Right lung (tissue), 10 donors: ENCODE measurements at places on chromosomes 4 and X. TPM values are rescaled to one million over a fixed set of nuclear protein-coding genes. Genes with fewer than 3 reads are reported as not detected.

- no peak for DNase-seq
Measured at GRCh38 chrX:48890296-48890925, 7.2 kb downstream of the TIMM17B start.

GRCh38 chr4:76012388-76012801 is 5.1 kb upstream of the CXCL9 start:
- DNase-seq: no peak

The RAB40AL gene
- 0.41 TPM for polyA plus RNA-seq

The PPARGC1A gene
- 4.9 TPM for polyA plus RNA-seq

DNA sequence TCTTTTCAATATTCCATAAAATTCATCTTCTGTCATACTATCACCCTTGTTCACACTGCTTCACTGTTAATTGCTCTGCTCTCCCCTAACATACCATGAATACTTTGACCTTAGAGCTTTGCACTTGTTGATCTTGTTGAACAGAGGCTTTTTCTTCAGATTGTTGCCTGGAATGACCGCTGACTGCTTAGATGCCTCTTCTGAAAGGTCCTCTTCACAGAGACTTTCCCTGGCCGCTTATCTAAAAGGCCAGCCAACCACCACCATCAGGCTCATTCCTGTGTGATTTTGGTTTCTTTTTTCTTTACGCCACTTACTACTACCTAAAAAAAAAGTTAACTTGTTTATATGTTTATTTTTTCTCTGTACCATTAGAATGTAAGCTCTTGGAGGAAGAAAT is 667.7 kb downstream of the STPG2 start:
- no peak for DNase-seq

DNA sequence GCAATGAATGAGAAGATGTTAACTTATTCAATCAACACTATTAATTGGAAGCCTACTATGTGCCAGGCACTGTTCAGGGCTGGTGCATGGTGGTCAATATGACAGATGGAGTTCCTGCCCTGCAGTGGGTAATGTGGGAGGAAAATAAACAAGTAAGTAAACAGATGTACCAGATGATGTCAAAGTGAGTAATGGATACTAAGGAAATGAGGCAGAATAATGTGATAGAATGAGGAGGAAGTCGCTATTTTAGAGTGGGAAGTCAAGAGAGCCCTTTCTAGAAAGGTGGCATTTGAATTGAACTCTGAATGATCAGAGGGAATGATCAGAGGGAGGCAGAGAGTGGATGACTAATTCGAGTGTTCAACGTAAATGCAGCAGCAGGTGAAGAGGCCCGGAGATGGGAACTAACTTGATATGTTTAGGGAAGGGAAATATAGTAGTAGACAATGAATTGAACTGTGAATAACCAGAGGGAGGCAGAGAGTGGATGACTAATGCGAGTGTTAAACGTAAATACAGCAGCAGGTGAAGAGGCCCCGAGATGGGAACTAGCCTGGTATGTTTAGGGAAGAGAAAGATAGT is 48.3 kb downstream of the HMGB3 start:
- DNase-seq: no peak

The ARSH gene
- 0.13 TPM for polyA plus RNA-seq

GRCh38 chr4:43271946-43272345 is 379.4 kb downstream of the GRXCR1 start:
- no peak for DNase-seq

GRCh38 chr4:31007858-31008257 is 287.7 kb downstream of the PCDH7 start:
- no peak for DNase-seq

GRCh38 chr4:98203332-98204235 is 57.6 kb upstream of the RAP1GDS1 start:
- DNase-seq: no peak

- peak; percentile 70 for DNase-seq
Measured at GRCh38 chrX:48021026-48021900, 14.5 kb downstream of the SPACA5 start.

DNA sequence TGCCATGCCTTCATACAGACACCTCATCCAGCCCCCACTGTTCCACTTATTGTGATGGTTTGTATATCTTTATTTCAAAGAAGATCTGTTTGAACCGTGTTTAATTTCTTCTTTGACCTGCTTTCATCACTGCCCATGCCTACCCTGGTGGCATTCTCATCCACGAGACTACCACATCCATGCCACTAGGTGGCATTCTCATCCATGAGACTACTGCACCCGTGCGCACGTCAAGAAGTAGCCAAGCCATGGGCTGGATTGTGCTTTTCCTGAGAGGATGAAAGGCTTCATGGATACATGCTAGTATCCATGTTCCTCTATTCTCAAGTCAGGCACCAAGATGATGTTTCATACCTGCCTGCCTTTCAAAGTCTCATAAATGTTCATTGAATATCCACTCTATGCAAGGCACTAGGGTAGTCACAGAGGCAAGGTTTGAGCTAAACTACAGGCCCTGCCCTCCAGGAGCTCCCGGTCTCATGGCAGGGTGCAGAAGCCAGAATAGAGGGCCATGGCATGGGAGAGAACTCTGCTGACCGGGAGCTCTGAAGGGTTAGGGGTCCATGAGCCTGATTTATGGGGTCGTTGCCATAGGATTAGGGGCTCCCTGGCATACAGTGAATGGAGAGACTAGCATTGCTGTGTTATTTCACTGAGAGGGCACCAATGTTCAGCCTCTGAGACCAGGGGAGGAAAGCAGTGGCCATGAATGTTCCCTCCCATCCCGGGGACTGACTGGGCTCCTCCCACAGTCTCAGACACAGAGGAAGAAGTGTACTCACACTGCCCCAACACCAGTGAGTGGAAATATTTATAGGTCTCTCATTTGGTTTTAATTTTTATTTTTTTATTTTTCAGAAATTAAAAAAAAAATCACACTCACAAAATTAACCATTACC is 24.8 kb upstream of the EOLA2 start:
- peak; percentile 30 for DNase-seq

- DNase-seq: no peak
Measured at GRCh38 chrX:150035531-150035930, 97.2 kb upstream of the EOLA2 start.

GRCh38 chr4:26267087-26267486 is 53.7 kb upstream of the RBPJ start:
- DNase-seq: peak; percentile 58
